ENCODE measurements at places on chromosomes 11 and 22. TPM values are rescaled to one million over a fixed set of nuclear protein-coding genes. Genes with fewer than 3 reads are reported as not detected.

- peak; percentile 48 for DNase-seq
- peaks cover 10% of the 10 kb centered on the region for H3K4me1 ChIP-seq
- H3K27me3 ChIP-seq, result no peaks in the 10 kb centered on the region
- H3K27ac ChIP-seq, result peak overlapping the region; percentile 5
These were observed 67.1 kb downstream of the PARVB start for GRCh38 chr22:44091021-44091721.

DNA sequence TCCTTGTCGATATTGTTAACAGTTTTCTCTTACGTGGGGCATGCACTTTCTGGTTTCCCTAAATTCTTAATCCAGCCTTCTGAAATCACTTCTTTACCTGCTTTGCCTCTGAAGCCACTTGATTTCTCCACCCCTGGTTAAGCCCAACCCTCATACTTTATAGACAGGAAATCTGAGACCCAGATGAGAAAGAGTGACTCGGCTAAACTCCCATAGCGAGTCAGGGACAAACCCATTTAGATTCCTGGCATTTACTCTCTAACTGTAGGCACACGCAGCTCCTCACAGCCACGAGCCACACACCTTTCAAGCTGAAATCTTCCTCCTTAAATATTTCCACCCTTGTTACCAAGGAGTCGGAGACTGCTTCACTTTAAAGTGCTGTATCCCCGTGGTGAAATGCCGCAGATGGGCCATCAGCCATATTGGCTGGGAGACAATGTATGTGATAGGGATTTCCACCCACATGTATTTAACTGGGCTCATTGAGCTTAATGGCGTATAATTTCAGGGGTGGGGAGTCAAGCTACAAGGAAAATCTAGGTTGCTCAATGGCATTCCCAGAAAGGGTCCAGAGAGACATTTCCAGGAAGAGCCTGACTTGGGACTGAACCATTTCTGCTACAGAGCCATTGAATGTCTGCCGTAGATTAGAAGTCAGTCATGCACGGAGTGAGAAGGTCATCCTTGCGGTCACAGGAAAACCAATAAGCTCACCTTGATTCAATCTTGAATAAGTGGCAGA is 49.9 kb upstream of the GRK3 start:
- no peak overlapping the region for H3K27ac ChIP-seq

DNA sequence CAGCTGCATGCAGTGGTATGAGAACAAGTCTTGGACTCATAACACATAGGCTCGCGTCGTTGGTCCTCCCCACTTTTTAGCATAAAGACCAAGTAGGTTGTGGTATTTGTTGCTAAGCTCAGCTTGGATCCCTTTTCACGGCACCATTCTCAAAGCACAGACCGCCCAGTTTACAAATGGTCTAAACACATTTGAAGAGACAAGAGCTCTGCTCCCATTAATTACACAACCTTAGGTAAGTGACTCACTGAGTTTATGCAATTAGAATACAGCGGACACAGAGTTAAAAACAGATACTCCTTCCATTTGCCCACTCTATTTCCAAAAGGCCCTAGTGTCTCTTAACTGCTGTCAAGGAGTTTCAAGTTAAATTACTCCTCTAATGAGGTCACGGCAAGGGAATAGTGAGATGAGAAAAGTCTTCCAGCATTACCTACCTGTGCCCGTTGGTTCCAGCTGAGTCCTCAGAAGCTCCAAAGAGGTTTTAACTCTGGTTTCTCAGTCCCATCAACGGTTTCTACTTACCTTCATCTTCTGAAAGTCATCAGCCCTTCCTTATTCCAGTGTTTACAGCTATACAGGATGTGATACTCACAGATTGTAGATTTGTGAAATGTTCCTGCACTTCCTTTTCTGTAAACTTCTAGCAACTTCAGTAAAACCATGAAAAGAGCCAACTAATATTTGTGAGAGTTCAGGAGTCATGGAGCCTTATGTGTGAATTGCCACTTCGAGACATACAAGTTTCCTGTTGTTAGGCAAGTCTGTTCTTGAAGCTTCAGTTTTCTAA is at the start of gene MS4A6A:
Gene MS4A6A, minus strand, starts transcription at position 543 of the 790 bp plus-strand sequence. CDS start 1,356 bp downstream, outside the sequence.
- DNase-seq, result no peak
- no peaks in the 10 kb centered on the region for H3K36me3 ChIP-seq
- H3K4me3 ChIP-seq, result no peak within 1 kb of the TSS
- H3K27ac ChIP-seq, result no peak within 1 kb of the TSS
- peaks cover 3% of the 10 kb centered on the region for H3K27me3 ChIP-seq

- DNase-seq, result peak; percentile 67
- peaks cover 22% of the 10 kb centered on the region for H3K36me3 ChIP-seq
- no peak overlapping the region for H3K4me3 ChIP-seq
- no peaks in the 10 kb centered on the region for H3K27me3 ChIP-seq
These were observed 17.2 kb downstream of the POLR3H start for GRCh38 chr22:41526830-41527799.

- peaks cover 17% of the 10 kb centered on the region for H3K4me1 ChIP-seq
- no peak overlapping the region for H3K4me3 ChIP-seq
- H3K27ac ChIP-seq, result no peak overlapping the region
- no peaks in the 10 kb centered on the region for H3K36me3 ChIP-seq
- no peak for DNase-seq
These were observed 99.3 kb upstream of the SESN3 start for GRCh38 chr11:95330302-95330701.

DNA sequence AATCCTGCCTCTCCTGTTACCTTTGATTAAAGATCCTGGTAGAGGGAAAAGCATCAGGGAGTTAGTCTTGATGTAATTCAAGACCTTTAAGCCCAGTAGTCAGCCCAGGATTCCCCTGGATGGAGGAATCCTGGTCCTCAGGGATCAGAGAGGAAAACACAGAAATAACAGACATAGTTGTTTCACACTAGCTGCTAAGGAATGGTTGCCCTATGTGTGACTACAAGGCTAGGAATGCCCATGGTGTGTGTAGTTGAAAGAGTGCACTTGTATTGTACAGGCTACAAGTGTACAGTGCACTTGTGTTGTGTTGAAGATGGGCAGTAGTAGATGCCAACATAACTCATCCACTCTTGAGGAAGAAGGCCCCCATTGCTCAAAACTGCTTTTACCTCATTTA is 226.8 kb downstream of the AASDHPPT start:
- H3K27ac ChIP-seq, result no peak overlapping the region
- no peak overlapping the region for H3K4me3 ChIP-seq
- no peaks in the 10 kb centered on the region for H3K36me3 ChIP-seq
- H3K27me3 ChIP-seq, result no peaks in the 10 kb centered on the region
- H3K4me1 ChIP-seq, result no peaks in the 10 kb centered on the region

DNA sequence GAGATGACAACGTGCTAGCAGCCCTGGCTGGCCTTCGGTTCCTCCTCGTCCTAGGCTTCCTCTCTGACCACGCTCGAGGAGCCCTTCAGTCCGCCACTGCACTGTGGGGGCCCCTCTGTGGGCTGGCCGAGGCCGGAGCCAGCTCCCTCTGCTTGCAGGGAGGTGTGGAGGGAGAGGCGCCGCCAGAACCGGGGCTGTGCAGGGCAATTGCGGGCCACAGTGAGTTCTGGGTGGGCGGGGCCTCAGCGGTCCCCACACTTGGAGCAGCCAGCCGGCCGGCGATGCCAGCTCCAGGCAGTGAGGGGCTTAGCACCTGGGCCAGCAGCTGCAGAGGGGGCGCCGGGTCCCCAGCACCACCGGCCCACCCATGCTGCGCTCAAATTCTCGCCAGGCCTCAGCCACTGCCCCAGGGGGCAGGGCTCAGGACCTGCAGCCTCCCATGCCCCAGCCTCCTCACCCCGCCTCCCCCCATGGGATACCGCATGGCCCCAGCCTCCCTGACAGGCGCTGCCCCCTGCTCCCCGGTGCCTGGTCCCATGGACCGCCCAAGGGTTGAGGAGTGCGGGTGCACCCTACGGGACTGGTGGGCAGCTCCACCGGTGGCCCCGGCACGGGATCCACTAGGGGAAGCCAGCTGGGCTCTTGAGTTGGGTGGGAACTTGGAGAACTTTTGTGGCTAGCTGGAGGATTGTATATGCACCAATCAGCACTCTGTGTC is 399.4 kb downstream of the LUZP2 start:
- H3K4me1 ChIP-seq, result no peaks in the 10 kb centered on the region
- H3K4me3 ChIP-seq, result no peak overlapping the region
- no peaks in the 10 kb centered on the region for H3K27me3 ChIP-seq
- DNase-seq, result no peak
- H3K36me3 ChIP-seq, result no peaks in the 10 kb centered on the region

GRCh38 chr22:22959147-22959827 is 71.7 kb downstream of the IGLL5 start:
- H3K4me3 ChIP-seq, result no peak overlapping the region
- peaks cover 53% of the 10 kb centered on the region for H3K27me3 ChIP-seq
- no peak overlapping the region for H3K27ac ChIP-seq
- H3K4me1 ChIP-seq, result peaks cover 4% of the 10 kb centered on the region
- DNase-seq, result peak; percentile 75
- H3K36me3 ChIP-seq, result no peaks in the 10 kb centered on the region

- no peak overlapping the region for H3K4me3 ChIP-seq
- peaks cover 58% of the 10 kb centered on the region for H3K4me1 ChIP-seq
- no peak for DNase-seq
- peaks cover 22% of the 10 kb centered on the region for H3K27me3 ChIP-seq
These were observed 41.5 kb downstream of the OR4D9 start for GRCh38 chr11:59552844-59553243.

DNA sequence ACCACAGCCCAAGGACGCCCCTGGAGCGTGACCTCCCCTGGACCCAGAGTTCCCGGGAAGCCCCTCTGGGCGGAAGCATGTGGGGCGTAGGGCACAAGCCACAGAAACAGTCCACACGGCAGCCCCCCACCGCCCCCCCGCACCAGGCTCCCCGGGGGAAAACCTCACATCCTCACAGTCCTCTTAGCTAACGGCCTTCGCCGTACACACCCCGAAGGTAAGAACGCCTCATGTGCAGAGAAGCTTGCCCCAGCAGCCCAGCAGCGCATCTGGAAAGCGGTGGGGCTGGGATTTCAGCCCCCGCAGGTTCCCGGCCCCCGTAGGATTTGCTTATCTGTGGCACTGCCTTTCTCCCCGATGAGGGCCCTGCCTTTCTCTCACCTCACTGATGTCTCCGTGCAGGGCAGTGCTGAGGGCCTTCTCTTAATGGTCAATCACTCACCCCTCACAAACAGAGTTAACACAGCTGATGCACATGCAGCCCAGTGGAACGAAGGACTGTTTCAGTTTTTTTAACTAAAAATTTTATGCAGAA is 309.2 kb downstream of the BRD1 start:
- no peak overlapping the region for H3K27ac ChIP-seq
- DNase-seq, result no peak
- H3K36me3 ChIP-seq, result peaks cover 3% of the 10 kb centered on the region

- H3K27ac ChIP-seq, result no peak overlapping the region
- H3K4me3 ChIP-seq, result no peak overlapping the region
- no peak for DNase-seq
- H3K4me1 ChIP-seq, result no peaks in the 10 kb centered on the region
- H3K27me3 ChIP-seq, result no peaks in the 10 kb centered on the region
These were observed 348.8 kb downstream of the SOX6 start for GRCh38 chr11:16007514-16007913.

GRCh38 chr11:85787809-85788760 is 22.9 kb downstream of the SYTL2 start:
- peaks cover 46% of the 10 kb centered on the region for H3K4me1 ChIP-seq
- peaks cover 27% of the 10 kb centered on the region for H3K36me3 ChIP-seq
- H3K27me3 ChIP-seq, result no peaks in the 10 kb centered on the region
- DNase-seq, result no peak
- H3K27ac ChIP-seq, result peak overlapping the region; percentile 80

SLC5A1 gene
- not detected for total RNA-seq

RAC2 gene
- 1,015 TPM for total RNA-seq

LRRC74B gene
- total RNA-seq, result not detected

Data from activated CD4-positive, alpha-beta T cell treated with anti-CD3 and anti-CD28 coated beads, Interleukin-2, amount 10 ng/mL, durations not matched to agents 7 days and 5 days (primary cell).